ENCODE measurements at places on chromosomes 4 and X.

GRCh38 chr4:146647615-146648460 lies 9.1 kb downstream of the POU4F2 start:
- no peak for DNase-seq

DNA sequence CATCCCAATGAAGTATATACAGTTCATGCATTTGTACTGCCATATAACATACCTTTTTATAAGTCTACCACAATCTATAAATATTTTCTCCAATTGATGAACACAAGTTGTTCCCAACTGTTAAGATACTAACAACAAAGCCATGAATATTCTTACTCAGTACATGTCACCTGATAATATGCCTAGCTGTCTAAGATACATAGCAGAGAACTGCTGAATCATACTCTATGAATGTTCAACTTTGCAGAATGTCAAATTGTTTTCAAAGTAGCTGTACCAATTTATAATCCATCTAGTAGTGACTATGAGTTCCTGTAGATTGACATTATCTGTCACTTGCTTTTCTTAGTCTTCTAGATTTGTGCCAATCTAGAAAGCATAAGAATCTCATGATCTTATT lies 84.9 kb downstream of the RAB28 start:
- no peak for DNase-seq

- no peak for DNase-seq
These were observed 26.6 kb upstream of the MAN2B2 start for GRCh38 chr4:6548201-6548881.

- DNase-seq = no peak
These were observed at the start of gene ARHGEF38 for GRCh38 chr4:105551965-105552746. TSS of gene ARHGEF38 (plus strand) at chr4:105552620. CDS start at chr4:105552766, 146 bp downstream.

- DNase-seq = peak; percentile 66
These were observed 72.1 kb downstream of the PRSS12 start for GRCh38 chr4:118280501-118281218.

DNA sequence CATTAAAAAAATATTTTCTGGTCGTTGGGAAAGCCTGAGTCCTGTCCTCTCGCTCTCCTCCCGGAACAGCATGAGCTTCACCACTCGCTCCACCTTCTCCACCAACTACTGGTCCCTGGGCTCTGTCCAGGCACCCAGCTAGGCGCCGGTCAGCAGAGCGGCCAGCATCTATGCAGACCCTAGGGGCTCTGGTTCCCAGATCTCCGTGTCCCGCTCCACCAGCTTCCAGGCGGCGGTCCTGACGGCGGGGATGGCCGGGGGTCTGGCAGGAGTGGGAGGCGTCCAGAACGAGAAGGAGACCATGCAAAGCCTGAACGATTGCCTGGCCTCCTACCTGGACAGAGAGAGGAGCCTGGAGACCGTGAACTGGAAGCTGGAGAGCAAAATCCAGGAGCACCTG lies 807.2 kb upstream of the NDST4 start:
- no peak for DNase-seq

- DNase-seq = no peak
These were observed 306.8 kb upstream of the FAM241A start for GRCh38 chr4:111838406-111838930.

DNA sequence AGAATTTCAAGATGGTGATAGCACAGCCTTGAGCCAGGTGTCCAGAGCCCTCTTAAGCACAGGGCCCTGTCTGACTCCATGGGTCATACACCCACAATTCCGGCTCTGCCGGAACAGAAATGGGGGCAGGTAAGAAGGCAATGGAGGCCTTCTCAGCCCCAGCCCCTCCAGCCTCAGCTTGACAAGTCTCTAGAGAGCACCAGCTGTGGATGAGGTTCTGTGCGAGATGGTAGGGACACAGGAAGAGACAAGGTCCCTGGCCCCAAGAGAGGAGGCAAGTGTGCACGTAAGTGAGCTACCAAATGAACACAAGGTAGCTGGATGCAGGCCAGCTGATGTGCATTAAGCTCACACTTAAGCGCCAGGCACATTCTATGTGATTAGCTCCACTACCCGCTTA lies 2.4 kb upstream of the PRRG3 start:
- DNase-seq = no peak

GRCh38 chr4:93633721-93634120 lies 194.8 kb upstream of the ATOH1 start:
- DNase-seq = no peak

GRCh38 chr4:173051716-173052115 lies 116.9 kb upstream of the GALNT7 start:
- no peak for DNase-seq

GRCh38 chrX:1140236-1140681 lies 72.2 kb downstream of the CRLF2 start:
- DNase-seq = no peak

DNA sequence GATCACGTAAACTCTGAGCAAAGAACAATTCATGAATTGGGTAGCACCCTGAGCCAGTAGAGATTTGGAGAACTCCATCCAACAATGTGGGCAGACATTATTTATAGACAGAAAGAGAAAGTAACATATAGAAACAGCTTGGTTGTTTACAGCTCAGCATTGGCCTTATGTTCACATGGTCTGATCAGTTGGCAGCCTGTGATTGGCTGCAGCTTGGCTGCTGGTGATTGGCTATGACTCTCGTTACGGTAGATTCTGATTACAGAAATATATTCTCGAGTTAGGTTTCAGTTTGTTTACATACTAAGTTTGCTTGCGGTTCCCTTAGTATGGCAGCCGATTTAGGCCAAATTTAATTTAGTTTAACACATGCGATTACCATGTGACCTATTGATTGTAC lies 663.4 kb downstream of the RAPGEF2 start:
- no peak for DNase-seq
